ENCODE measurements at places on chromosomes 7 and 10. TPM values are rescaled to one million over a fixed set of nuclear protein-coding genes. Genes with fewer than 3 reads are reported as not detected.

GRCh38 chr7:37150856-37151255, 297.8 kb downstream of the ELMO1 start:
- no peak for DNase-seq

DNA sequence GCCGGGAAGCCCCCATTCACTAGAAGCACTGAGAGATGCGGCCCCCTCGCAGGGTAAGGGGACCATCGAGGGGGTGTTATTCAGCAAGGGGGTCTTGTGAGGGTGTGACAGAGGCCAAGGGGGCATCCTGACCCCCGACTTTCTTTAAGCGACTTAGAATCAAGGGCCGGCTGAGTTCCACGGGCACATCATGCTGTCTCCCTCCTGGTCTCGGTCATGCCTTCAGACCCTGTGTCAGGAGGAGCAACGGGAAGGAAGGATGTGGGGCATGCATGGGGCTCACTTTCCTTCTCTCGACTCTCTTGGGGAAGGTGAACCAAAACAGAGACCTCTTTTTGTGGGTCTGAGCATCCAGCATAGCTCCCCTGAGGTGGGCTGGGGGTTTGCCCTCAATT, 2.5 kb downstream of the ACSL5 start:
- no peak for DNase-seq

GRCh38 chr10:118725886-118726500, 28.8 kb downstream of the CACUL1 start:
- peak; percentile 34 for DNase-seq

- no peak for DNase-seq
Observed at GRCh38 chr10:125991392-125991791, 95.0 kb downstream of the FANK1 start.

- no peak for DNase-seq
Observed at GRCh38 chr7:142670511-142670910, 78.8 kb upstream of the PRSS1 start.

DNA sequence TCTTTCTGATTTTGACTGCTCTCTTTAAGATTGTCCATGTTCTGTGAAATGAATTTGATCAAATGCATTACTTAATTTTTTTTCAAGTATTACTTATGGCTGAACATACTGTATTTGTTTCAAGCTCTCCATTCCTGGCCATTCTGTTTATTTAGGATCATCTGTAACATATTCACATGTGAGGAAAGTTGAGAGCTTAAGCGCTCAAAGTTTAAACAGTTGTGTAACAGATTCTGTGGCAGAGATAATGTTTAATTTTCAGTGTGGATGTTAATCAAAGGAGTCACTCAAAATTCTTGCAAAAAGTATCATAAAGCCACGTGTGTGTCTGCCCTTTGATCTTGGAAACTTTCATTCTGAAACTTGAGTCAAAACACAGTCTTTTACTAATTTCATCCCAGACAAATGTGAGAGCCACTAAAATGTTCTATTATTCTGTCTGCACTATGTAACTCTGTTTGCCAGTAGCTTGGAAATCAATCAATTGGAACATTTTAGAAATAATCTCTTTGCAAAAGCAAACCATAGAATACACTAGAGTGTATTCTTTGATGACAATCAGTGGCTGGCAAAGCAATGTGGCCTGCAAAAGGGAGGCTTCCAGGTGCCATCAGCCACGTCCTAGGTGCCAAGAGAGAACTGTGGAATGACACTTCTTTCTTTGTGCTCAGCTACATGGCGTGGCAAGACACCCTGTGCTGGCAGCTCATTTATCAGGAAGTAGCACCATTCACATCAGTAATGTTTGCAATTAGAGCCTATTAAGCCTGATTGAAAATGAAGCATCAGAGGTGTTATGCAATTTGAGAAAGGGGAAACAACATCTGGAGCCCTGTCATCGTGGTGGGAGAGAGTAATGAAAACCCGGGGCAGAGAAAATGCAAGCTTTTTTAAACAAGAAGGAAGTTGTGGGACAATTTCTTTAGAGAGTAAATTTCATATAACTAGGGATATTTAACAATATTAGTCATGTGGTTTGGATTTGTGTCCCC, 40.9 kb downstream of the ARL5B start:
- no peak for DNase-seq

- peak; percentile 25 for DNase-seq
Observed at GRCh38 chr7:135210888-135211178, 493 bp downstream of the WDR91 start.

The PTPRZ1 gene
- not detected for total RNA-seq

The H2BK1 gene
- total RNA-seq, result not detected

The TMEM236 gene
- 0.14 TPM for total RNA-seq

The PALD1 gene
- 1.6 TPM for total RNA-seq

The MRLN gene
- not detected for total RNA-seq

The JCAD gene
- 23.5 TPM for total RNA-seq

The MINDY4 gene
- 4.0 TPM for total RNA-seq

The RBP4 gene
- total RNA-seq, result not detected

All from Caki2 (cell line).